SW480 (cell line): ENCODE measurements at places on chromosomes 6 and 20.
A peak's percentile ranks its signal among the peaks of the same experiment; 100 is the strongest.

- peak; percentile 83 for DNase-seq
Observed at GRCh38 chr6:111711476-111711875, 105.8 kb upstream of the TRAF3IP2 start.

GRCh38 chr20:23047001-23047737 is 2.3 kb downstream of the THBD start:
- no peak for DNase-seq

DNA sequence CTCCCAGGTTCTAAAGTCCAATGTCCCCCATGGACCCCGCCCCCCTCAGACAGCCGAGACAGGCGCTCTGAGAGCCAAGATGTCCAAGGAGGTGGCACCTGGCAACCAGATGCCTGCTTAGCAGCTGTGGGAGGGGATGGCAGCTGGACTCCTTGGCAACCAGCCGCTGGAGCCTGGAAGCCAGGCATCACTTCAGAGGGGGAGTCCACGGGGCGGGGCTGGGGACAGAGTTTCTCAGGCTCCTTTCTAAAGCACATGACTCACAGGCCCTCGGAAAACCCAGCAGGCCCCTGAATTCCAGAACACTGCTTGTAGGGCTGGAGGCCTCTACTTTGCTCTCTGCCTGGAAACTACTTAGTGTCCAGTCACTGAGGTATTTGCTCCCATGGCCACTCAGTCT is 51.5 kb downstream of the PREX1 start:
- no peak for DNase-seq

GRCh38 chr6:163729127-163729872 is 314.8 kb downstream of the QKI start:
- DNase-seq, result no peak

- no peak for DNase-seq
Observed at GRCh38 chr6:36787210-36787609, 52.0 kb downstream of the CPNE5 start.

- DNase-seq, result no peak
Observed at GRCh38 chr20:24731312-24731711, 217.8 kb upstream of the CST7 start.

GRCh38 chr20:3242172-3242692 is 3.2 kb upstream of the SLC4A11 start:
- DNase-seq, result peak; percentile 37

DNA sequence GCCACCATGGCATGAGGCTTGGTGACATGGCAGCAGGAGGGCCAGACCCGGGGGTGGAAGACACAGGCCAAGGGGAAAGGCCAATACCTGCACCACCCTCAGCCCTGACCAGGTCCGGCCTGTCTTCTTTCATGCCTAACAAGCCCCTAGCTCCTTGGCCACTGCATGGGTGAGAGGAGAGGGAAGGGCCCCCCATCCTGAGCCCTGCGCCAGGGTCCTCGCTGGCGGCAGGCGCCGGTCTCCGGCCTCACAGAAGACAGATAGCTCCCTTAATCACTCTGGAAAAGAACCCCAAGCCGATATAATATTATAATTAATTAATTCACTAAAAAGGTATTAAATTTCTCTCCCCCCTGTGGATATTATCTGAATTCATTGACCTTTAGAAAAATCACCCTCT is 41.4 kb downstream of the MDFI start:
- no peak for DNase-seq

DNA sequence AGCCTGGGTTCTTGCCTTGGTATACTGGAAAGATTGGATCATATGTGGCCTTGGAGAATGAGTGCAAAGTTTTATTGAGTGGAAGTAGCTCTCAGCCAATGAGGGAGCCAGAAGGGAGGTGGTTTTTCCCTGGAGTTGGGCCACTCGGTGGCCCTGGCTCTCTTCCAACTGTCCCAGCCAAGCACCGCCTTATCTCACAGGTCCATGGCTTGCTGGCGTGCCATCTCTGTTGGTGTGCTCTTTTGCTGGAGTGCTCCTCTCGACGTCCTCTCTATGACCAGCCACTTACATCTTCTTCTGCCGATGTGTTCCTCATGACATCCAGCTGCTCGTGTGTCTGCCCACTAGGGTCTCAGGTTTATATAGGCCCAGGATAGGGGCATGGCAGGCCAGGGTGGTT is 505.9 kb upstream of the SYNCRIP start:
- DNase-seq, result no peak

DNA sequence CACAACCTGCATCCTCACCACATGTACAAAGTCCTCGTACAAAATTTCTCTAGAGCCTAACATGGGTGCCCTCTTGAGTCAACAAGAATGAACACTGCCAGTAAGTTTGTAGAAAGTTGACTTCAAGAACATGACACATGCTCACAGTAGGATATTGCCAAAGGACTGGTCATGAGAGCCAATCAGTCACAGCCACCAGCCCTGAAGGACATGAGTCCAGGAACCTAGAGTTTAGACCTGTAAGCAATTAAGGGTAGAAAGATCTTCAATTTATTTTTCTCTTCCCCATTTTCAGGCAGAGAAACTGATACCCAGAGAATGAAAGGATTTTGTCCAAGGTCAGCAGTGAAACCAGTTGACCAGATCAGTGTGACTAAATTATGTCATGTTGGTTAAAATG is 96.1 kb downstream of the MAFB start:
- no peak for DNase-seq

GRCh38 chr6:38676974-38677544 is 25.9 kb downstream of the GLO1 start:
- no peak for DNase-seq

DNA sequence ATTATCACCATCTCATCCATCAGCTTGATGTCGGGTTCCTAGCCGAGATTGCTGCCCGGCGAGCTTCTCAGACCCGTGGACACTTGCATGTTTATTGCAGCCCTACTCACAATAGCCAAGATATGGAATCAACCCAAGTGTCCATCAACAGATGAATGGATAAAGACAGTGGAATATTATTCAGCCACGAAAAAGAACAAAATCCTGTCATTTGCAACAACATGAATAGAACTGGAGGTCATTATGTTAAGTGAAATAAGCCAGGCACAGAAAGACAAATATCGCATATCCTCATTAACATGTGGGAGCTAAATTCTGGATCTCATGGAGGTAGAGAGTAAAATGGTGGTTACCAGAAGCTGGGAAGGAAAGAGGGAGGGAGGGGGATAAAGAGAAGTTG is 49.1 kb upstream of the SLC2A12 start:
- no peak for DNase-seq

DNA sequence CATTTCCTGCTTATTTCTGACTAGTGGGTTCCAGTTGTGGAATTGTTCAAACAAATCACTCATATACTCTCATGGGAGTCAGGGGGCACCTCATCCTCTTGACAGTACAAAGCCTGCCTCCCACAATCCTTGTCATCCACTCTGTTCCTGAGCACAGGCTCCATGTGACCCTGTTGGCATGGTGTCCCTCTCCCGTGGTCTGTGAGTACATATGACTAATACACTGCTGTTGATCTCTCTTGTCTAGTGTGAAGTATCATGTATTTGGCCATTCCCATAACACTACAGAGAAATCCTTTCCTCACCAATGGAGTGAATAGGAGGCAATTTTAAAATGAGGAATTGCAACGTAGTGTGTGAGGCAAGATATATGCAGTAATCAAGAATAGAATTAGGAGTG is 185.3 kb downstream of the OGFRL1 start:
- no peak for DNase-seq

GRCh38 chr6:97423190-97423589 is 140.2 kb upstream of the MMS22L start:
- DNase-seq, result no peak

DNA sequence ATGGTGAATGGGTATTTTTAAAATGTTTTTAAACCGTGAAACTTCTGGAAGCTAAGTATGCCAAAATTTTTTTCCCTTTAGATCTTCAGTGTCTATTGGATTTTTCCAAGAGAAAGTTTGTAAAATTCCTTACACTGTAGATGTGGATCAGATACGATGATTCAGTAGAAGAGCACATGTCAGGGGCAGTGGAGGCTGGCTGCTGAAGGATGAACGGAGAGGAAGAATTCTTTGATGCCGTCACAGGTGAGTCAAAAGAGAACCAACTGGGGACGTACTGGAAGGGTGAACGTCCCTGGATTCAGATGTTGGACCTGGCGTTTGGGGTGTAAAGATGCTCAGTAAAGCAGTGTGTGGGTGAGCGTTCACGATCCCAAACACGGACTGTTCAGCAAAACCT is 17.7 kb downstream of the OSBPL2 start:
- no peak for DNase-seq

GRCh38 chr6:52423448-52423847 is 3.3 kb downstream of the EFHC1 start:
- no peak for DNase-seq

- DNase-seq, result no peak
Observed at GRCh38 chr6:146056506-146056905, 27.6 kb downstream of the GRM1 start.

GRCh38 chr6:91575032-91575431 is 988.2 kb upstream of the MAP3K7 start:
- no peak for DNase-seq

GRCh38 chr6:17178754-17179529 is 77.1 kb downstream of the STMND1 start:
- DNase-seq, result peak; percentile 12

DNA sequence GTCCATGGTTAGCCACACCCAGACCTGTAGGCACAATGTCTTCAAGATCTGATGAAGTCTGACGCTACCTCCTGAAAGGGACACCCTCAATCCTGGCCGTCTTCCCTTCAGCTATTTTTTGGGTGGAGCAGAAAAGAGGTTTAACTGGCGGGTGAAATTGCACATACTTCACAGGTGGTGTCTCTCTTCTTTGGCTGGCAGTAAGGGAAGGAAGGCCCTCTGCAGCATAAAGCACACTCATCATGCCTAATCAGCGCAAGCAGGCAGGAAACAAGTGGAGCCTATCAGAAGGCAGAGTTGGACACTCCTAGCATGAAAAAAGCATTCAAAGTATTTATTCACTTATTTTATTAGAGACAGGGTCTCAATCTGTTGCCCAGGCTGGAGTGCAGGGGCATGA is 32.9 kb downstream of the PNLDC1 start:
- no peak for DNase-seq
